A375 (cell line): ENCODE measurements at places on chromosomes 12 and 14. TPM values are rescaled to one million over a fixed set of nuclear protein-coding genes. Genes with fewer than 3 reads are reported as not detected.

INHBE gene
- total RNA-seq: 4.3 and 4.9 TPM in 2 replicates

USP30 gene
- 5.9 and 11.1 TPM in 2 replicates for total RNA-seq

FKBP3 gene
- 34.4 and 38.6 TPM in 2 replicates for total RNA-seq

CGRRF1 gene
- total RNA-seq: 5.3 and 6.7 TPM in 2 replicates

BIN2 gene
- not detected in 2 replicates for total RNA-seq

GALNT6 gene
- total RNA-seq: 8.0 and 9.7 TPM in 2 replicates

SDS gene
- not detected in 2 replicates for total RNA-seq

LRRC9 gene
- not detected in 2 replicates for total RNA-seq

KLHDC1 gene
- total RNA-seq: 0.68 and 0.80 TPM in 2 replicates

DHRS7 gene
- 27.3 and 29.2 TPM in 2 replicates for total RNA-seq

C12orf56 gene
- 0.15 and 0.29 TPM in 2 replicates for total RNA-seq

EFS gene
- not detected in 2 replicates for total RNA-seq

PTGR2 gene
- 6.4 and 11.0 TPM in 2 replicates for total RNA-seq

PLCZ1 gene
- 0.05 TPM in 1 of 2 replicates, not detected in the other for total RNA-seq

KRT6A gene
- total RNA-seq: 0.08 TPM in 1 of 2 replicates, not detected in the other

ABHD12B gene
- total RNA-seq: not detected in 2 replicates

PCED1B gene
- 3.4 and 7.2 TPM in 2 replicates for total RNA-seq

NPFF gene
- total RNA-seq: not detected in 2 replicates

EML5 gene
- 2.8 and 3.6 TPM in 2 replicates for total RNA-seq

DNM1L gene
- 81.0 and 88.0 TPM in 2 replicates for total RNA-seq

REP15 gene
- 1.8 and 2.4 TPM in 2 replicates for total RNA-seq

CCDC177 gene
- total RNA-seq: not detected in 2 replicates

CLEC1B gene
- total RNA-seq: not detected in 2 replicates

P2RX2 gene
- total RNA-seq: not detected in 2 replicates

CLSTN3 gene
- 8.5 and 10.1 TPM in 2 replicates for total RNA-seq

PSMD9 gene
- total RNA-seq: 120 and 122 TPM in 2 replicates

ADAM20 gene
- total RNA-seq: 0.23 and 0.48 TPM in 2 replicates

ASCL1 gene
- total RNA-seq: not detected in 2 replicates

TRHDE gene
- total RNA-seq: 16.2 and 25.0 TPM in 2 replicates

FAR2 gene
- 13.0 and 14.8 TPM in 2 replicates for total RNA-seq

TAS2R46 gene
- 0.38 and 0.61 TPM in 2 replicates for total RNA-seq

FOXM1 gene
- total RNA-seq: 44.6 and 53.8 TPM in 2 replicates

FBRSL1 gene
- total RNA-seq: 11.3 and 17.9 TPM in 2 replicates

CYP27B1 gene
- 16.1 and 17.0 TPM in 2 replicates for total RNA-seq

ASB8 gene
- 21.0 and 25.2 TPM in 2 replicates for total RNA-seq

YY1 gene
- total RNA-seq: 40.4 and 40.5 TPM in 2 replicates

MSRB3 gene
- 4.9 and 6.9 TPM in 2 replicates for total RNA-seq

OVCH1 gene
- total RNA-seq: not detected in 2 replicates

TTC9 gene
- 0.34 TPM in 1 of 2 replicates, not detected in the other for total RNA-seq
